ENCODE measurements at places on chromosomes 2 and 18.

DNA sequence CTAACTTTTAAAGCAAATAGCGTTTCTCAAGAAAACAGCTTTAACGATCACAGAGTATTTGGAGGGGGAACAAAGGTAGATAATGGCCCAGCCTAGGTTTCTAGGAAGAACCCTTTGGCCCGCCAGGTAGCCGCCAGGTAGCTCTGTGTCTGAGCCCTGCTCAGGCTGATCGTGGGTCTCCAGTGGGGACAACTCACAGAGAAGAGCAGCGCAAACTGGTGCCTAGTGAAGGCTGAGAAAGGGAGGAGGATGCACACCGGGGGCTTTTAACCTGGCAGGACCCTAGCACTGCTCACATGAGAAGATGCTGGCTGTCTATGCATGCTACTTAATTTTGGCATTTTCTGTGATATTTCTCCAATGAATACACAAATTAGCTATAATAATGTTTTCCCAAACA, 5.8 kb downstream of the NGEF start:
- no peak for DNase-seq

GRCh38 chr2:221588306-221588985, 16.3 kb upstream of the EPHA4 start:
- DNase-seq: no peak

DNA sequence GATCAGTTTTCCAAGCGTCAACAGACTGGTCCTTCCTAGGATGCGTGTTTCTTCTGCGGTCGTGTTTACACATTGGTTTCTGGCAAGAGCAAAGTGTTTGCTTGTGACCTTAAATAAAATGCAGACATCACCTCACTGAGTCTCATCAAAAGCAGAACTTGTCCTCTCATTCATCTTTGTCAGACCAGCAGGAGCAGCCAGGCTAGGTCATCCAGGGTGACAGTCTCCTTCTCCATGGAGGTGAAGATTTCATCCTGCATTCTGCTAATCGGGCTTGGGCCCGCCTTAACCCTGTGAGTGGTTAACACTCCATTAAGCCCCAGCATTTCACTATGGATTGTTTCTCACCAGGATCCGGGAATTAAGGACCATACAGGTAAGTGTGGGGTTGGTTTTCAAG, 64.2 kb upstream of the PID1 start:
- DNase-seq: no peak

GRCh38 chr2:133605011-133605765, 36.9 kb upstream of the NCKAP5 start:
- DNase-seq: no peak

DNA sequence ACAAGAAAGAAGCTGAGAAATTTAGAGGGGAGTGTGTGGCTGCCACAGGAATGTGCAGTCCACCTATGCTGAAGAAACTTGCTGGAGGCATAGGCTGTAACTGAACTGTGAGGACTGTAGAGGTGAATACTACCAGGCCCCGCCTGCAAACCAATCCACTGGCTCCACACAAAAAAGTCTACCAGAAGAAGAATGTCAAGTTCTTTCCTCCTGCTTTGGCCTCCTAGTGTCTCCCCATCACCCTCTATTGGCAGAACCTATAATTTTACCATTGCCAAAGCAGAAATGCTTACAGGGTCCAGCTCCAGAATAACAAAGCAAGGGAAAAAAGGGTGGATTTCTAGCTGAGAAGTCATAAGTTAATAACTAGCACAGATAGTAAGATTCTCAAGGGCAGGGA, 5.9 kb upstream of the ATP5MC3 start:
- DNase-seq: no peak

GRCh38 chr2:216217904-216218260, 108.7 kb downstream of the XRCC5 start:
- no peak for DNase-seq

DNA sequence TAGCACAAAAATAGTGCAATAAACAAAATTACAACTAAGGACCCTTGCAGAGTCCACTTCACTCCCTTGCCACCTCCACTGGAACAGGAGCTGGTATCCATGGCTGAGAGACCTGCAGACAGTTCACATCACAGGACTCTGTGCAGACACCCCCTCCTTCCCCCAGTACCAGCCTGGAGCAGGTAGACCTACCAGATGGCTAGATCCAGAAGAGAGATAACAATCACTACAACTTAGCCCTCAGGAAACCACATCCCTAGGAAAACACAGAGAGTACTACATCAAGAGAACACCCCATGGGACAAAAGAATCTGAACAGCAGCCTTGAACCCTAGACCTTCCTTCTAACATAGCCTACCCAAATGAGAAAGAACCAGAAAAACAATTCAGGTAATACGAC, 49.8 kb downstream of the FBXO15 start:
- DNase-seq: no peak

- no peak for DNase-seq
Measured at GRCh38 chr2:131092458-131093005, 728 bp downstream of the FAM168B start.

- no peak for DNase-seq
Measured at GRCh38 chr2:117470311-117471095, 344.0 kb upstream of the DDX18 start.

- peak; percentile 65 for DNase-seq
Measured at GRCh38 chr2:68824831-68825230, 46.4 kb downstream of the BMP10 start.

DNA sequence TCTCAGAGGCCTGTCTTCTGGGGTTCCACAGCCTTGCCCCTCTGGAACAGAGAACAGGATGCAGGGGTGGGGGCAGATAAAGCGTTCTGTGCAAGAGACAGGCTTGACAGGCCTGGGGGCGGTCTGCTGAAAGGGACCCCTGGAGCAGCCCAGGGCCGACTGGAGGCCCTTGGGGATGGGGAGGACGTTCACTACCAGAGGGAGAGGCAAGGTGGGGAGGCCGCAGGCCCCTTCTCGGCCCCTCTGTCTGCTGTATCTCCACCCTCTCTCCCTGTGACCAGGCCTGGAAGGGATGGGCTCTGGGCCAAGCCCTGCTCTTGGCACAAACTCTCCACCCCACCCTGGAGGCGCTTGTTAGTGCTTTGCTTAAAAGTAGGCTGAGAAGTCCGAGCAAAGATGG, 27.3 kb upstream of the INHBB start:
- DNase-seq: no peak

DNA sequence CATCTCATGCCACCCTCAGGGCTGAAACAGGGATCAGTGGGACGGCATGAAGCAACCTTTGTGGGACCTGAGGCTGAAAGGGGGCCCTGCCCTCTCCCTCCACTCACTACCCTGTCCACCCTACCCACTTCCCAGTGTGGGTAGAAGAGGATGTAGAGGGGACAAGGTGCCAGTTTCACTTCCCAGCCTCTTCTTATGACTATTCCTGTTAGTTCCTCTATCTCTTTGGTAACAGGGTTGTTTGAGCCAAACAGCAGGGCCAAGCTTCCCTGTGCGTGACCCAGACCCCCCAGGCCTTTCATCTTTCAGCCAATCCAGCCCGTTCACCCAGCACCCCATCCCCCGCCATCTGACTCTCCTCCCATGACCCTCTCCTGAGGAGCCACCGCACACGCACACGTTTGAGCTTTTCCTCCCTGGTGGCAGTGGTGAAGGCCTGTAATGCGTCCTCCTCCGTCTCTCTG, 82.3 kb downstream of the STPG4 start:
- no peak for DNase-seq

DNA sequence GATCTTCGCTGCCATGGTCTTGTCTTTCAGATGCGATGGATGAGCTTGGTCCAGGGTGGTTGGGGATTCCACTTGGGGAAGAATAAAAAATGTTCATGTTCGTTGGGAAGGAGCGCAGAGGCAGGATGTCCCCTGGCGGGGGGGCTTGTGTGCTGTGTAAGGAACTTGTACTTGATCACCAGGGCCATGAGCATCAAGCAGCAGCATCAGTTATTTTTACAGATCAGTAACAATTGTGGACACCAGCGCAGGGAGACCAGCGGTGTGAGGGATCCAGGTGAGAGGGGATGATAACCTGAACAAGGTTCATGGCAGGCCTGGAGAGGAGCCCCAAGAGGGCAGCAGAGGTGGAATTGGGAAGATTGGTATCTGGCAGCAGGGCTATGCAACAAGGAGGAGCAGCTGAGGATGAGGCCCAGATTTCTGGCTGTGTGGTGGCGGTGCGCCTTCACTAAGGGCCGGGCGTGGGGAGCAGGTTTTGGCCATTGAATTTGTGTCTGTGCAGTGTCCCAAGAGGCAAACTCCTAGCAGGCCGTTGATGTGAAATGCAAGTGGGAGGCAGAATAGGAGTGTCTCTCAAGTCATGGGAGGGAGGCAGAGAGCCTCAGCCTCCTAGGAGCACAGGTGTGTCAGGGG, 3.9 kb downstream of the CNNM3 start:
- no peak for DNase-seq

GRCh38 chr18:68769461-68769860, 28.4 kb upstream of the CCDC102B start:
- DNase-seq: no peak

DNA sequence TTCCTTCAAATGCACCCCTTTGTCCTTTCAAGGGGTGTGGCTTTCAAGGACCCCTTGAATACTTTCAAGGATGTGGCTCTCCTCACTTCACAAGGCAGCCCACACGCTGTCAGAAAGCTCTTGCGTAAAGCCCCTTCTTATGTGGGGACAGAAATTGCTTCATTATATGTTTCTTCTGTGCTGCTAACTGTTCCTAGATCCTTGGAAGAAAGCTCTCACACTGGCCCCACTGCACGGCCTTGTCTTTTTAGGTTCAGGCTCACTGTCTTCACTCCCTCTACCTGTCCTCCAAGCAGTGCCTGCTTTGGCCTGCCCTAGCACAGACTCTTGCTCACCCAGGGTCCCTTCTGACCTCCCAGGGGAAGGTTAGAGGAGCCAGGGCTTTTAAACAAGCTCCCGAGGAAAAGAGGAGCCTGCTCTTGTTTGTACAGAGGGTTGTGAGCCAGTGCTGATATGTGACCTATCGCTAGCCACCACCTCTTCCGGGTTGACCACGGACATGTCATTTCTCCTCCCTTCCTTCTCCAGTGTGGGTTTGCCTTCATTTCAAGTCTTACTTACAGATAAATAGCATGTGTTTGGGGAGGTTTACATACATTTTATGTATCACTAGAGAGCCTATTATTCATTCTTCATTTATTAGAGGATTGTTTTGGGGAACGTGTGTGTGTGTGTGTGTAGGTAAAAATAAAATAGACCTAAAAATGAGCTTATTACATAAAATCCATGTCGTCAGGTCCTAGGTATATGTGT, 94.7 kb downstream of the RTN4 start:
- no peak for DNase-seq

GRCh38 chr2:118774458-118775133, 72.9 kb downstream of the EN1 start:
- peak; percentile 29 for DNase-seq

DNA sequence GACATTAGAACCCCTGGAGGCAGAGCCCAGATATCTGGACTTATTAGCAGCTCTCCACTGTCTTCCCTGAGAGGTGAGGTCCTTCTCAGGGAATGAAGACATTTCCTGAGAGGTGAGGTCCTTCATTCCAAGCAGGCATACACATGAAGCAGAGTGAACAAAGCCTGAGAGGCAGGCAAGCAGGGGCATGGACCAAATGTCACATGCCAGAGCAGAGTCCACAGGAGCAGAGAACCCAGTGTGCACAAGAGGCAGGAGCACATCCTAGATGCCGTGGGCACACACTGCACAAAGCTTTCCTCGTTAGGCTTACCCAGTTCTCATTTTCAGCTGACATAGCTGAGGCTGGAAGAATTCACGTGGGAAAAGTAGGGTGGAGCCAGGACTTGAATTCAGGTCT, 759.9 kb upstream of the HS6ST1 start:
- DNase-seq: no peak

DNA sequence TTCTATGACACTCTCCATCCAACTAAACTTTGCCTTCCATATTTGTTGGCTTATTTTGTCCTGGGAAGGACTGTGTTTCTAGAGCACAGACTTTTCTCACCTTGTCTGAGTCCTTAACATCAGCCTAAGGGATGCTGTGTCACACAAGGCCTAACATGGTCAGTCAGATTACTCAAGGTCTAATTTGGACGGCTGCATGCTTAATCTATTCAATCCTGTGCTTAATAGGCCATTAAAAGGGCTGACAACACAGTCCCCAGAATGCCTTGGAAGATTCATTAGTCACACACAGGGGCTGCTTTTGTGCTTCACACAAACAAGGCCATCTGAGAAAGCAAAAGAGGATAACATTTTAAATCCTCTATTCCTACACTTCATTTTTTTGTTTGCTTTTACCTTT, 84.0 kb downstream of the DYNAP start:
- DNase-seq: no peak

DNA sequence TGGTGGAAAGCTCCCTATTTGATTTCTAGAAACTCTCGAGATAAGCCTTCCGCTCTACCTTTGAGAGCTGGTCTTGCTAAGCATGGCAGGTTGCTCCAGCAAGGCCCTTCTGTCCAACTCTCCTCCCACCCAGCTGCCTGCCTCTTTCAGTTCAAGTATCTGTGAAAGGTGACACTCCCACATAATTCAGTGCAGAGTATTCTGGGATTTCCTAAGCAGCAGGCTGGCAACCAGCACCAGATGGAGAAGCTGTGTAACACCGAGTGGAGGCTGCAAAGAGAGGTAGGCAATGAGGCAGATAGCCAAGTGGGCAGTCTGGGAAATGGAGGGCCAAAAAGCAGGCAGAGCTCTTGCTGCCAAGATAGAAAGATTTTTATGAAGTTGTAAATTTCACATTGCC, 88.4 kb upstream of the CAVIN2 start:
- DNase-seq: no peak

GRCh38 chr2:49240608-49241007, 86.3 kb upstream of the FSHR start:
- DNase-seq: no peak

- no peak for DNase-seq
Measured at GRCh38 chr18:32610176-32610575, 139.5 kb upstream of the GAREM1 start.

GRCh38 chr2:45627911-45628310, 16.8 kb upstream of the SRBD1 start:
- peak; percentile 32 for DNase-seq

- DNase-seq: no peak
Measured at GRCh38 chr2:47457268-47457667, 54.3 kb downstream of the MSH2 start.

GRCh38 chr2:79982445-79982844, 322.1 kb downstream of the LRRTM1 start:
- DNase-seq: no peak

GRCh38 chr2:141611981-141612380, 518.8 kb downstream of the LRP1B start:
- DNase-seq: no peak

- DNase-seq: no peak
Measured at GRCh38 chr2:48200620-48201293, 294.5 kb upstream of the FBXO11 start.

GRCh38 chr2:212387146-212387545, 151.5 kb downstream of the ERBB4 start:
- DNase-seq: no peak
